NAMALWA (cell line): ENCODE measurements at places on chromosomes 7 and 10.

GRCh38 chr10:133131734-133132472 is 28.1 kb upstream of the KNDC1 start:
- DNase-seq, result no peak

- DNase-seq, result no peak
These were observed 16.6 kb downstream of the TAS2R40 start for GRCh38 chr7:143238289-143238980.

- no peak for DNase-seq
These were observed 551 bp downstream of the IFIT1 start for GRCh38 chr10:89392974-89393373.

DNA sequence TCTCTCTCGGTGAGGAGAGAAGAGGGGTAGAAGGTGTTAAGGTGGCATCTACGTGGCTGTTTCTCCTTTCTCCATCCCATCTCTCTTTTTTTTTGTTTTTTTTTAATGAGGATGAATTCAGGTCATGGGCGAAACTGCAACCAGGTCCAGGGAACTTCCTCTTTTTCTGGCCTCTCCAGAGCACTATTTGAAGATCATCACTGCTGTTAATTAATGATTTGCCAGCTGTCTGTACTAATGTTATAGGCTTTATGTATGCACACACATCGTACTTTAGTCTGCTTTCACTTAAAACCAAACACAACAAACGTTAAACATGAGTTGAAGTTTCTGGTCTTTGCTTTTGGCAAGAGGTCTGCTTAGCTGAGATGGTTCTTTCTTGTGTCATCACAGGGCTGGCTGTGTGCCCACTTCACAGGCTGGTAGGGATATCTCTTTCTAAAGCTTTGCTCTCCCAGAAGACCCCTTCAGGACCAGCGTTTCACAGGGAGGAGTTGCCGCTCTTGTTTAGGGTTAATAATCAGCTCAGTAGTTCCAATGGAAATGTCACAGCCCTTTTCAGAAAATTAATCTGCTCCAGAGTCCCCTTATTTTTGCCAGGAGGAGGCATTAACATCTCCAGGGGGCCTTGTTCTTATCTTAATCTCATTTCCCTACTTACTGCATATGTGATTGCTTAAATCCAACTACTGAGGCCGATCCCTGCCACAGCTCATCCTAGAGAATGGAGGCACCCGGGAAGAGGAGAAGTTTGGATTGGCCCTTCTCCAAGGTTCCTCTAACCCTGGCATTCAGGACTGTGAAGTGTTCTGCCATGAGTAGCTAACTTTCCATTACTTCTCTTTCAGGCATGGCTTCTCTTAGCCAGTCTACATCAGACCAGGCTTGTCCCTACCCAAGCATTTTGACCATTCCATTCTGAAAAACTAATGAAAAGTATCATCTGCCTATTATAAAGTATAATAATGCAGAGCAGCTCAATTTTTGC is 273.9 kb upstream of the NFE2L3 start:
- peak; percentile 58 for DNase-seq

- DNase-seq, result no peak
These were observed 80.7 kb upstream of the EMX2 start for GRCh38 chr10:117461766-117462423.

DNA sequence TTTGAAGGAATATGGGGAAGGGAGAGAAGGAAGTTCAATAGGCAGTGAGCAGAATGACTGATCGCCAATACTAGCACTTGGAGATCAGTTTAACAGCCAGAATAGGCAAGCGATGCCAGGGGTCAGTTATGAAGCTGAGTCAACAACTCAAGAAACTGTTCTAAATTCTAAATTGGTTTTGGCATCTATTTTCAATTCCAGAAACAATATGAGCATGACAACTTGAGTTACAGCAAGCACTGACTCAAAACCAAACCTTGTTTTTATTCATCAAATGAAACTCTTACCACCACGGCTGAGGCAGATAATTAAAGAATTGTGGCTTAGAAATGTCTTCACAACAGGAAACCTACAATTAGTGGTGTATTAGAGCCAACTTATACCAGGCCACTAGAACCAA is 180.5 kb upstream of the ASAH2 start:
- no peak for DNase-seq

DNA sequence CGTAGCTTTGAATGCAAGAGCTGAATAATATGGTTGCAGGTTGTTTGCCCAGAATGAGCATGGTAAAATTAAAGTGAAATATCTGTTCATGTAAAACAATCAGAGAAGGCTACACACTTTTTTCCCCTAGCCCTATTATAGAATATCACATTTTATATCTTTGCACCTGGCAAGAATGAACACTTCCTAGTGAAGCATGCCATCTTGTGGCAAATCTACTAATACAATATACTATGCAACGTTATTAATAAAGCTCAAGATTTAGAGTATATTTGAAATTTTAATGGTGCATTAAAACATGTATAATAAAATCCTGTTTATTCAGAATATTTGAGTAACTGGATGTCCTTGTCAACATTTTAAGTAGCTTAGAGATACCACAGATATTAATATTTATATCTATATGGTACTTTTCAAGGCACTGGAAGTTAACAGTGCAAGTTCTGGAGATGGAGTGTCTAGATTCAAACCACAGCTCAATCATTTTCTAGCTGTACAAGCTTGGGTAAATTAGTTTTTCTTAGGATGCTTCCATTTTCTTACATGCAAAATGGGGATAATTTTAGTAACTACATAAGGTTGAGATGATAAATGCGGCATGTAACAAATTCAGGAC is 643.1 kb upstream of the SEMA3D start:
- peak; percentile 44 for DNase-seq

GRCh38 chr10:5492929-5493576 is 6.3 kb downstream of the CALML5 start:
- no peak for DNase-seq

GRCh38 chr7:107505997-107506673 is 36.3 kb downstream of the GPR22 start:
- DNase-seq, result peak; percentile 36

GRCh38 chr10:103740611-103741010 is 114.8 kb downstream of the SH3PXD2A start:
- no peak for DNase-seq

DNA sequence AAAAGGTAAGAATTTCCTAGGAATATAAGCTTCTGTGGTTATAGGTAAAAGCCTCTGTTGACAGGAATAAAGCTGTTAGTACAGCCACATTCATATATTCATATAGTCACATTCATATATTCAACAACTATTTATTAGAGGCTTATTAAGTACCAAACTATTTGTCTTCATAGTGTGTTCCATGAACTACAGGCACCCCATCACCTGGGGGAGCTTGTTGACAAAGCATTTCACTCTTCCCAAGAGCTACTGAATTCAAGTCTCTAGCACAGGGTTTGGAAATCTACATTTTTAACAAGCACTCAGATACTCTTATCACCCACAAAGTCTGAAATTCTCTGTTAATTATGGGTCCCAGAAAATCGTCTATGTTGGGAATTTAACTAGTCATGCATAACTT is 110.6 kb downstream of the RNLS start:
- no peak for DNase-seq

GRCh38 chr7:152663931-152664330 is 12.0 kb downstream of the XRCC2 start:
- no peak for DNase-seq

DNA sequence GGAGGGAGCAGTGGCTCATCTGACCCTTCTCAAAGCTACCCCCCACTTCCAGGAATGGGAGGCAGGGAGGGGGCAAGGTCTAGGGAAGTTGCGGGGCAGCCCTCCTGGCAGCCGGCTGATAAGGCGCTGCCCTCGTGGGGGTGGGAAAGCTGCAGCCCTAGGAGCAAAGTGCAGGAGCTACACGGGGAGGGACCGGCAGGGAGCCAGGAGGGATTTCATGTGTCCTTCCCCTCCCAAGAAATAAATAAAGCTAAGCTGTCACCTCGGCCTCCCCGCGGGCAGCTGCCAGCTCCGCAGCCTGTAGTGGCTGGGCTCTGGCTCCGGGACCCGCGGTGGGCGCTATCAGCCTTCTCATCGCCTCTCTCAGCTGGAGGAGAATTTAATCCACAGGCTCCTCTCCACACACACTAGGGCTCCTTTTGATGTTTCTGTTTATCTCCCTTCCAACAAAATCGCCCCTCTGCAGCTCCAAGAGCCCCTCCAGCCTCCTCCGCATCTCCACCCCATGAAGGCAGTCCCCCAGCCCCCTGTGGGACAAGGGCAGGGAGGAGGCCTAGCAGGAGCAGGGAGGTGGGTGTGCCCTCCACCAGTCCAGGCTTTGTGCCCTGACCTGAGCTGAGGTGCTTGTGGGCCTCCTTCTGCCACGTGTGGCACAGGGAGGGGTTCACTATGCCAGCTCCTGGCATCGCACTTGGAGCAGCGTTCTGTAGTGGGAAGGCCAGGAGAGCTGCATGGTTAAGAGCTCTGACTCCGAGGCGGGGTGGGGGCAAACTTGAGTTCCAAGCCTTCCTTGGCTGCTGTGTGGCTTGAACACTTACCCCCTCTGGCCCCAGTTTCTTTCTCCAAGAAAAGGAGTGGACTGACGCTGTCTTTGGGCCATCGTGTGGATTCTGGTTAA is 80.5 kb downstream of the C10orf105 start:
- no peak for DNase-seq
